ENCODE measurements at places on chromosomes 6 and 20.

DNA sequence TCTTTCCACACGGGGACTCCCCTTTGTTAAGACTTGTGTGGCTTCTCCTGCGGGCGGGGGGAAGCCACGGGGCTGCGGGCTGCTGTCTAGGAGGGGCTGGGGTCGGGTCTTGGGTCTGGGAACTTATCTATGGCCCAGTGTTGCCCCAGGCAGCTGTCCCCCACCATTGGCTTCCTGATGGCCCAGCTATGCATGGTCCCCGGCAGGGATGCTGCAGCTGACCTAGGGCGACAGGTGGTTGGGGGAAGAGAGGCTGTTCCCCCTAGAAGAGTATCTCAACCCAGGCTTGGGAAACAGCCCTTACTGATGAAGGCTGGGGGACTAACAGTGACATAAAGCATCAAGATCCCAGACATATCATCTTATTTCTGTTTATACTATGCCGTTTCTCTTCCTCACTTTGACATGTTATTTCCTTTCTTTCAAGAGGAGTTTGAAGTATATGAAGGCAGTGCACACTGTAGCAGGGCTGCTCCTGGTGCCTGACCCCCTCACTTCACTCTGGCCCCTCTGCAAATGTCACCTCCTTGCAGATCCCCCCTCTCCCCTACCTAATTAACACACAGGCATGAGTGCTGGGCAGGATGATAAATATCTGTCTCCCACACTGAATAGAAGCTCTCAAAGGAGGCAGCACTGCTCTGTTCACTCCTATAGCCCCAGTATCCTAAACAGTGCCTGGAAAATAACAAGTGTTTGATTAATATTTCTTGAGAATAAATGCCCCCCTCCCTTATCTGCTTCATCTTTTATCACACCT is 87.0 kb downstream of the HIVEP2 start:
- DNase-seq = no peak

- no peak for DNase-seq
These were observed 12.6 kb upstream of the PTCHD4 start for GRCh38 chr6:48123601-48124000.

DNA sequence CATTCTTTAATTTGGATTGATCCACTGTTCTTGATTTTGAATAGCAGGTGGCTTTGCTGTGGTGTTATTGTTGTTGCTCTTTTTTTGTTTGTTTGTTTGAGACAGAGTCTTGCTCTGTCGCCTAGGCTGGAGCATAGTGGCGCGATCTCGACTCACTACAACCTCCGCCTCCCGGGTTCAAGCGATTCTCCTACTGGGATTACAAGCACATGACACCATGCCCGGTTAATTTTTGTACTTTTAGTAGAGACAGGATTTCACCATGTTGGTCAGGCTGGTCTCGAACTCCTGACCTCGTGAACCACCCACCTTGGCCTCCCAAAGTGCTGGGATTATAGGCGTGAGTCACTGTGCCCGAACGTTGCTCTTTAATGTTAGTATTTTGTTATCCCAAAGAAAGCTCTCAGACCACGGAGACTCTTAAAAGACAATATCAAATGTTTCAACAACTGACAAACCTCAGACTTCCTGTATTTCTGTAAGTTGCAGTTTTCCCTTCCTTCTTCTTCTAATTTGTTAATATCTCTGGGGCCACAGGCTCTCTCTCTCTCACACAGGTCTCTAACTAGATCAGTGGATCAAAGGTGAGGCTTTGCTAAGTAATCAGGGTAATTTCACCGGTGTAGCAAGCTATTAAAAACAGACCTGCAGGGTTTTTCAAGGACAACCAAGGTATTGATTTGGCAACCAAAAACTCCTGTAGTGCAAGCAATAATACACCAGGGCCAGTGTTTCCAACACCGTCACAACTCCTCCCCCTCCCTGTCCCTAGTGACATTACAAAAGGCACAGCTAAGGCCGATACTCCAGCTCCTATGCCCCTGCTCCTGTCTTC is 48.8 kb upstream of the ZNF217 start:
- no peak for DNase-seq

DNA sequence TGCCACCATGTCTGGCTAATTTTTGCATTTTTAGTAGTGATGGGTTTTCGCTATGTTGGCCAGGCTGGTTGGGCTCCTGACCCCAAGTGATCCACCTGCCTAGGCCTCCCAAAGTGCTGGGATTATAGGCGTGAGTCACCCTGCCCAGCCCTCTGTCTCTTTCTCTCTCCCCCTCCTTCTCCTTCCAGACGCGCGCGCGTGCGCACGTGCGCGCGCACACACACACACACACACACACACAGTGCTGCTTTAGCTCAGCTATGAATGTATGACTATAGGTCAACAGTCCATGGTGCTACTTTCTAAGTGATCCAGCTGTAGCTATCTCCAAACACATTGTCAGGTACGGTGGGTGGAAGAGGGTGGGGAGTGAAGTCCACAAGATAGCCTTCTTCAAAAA is 449.5 kb downstream of the PHF3 start:
- no peak for DNase-seq

DNA sequence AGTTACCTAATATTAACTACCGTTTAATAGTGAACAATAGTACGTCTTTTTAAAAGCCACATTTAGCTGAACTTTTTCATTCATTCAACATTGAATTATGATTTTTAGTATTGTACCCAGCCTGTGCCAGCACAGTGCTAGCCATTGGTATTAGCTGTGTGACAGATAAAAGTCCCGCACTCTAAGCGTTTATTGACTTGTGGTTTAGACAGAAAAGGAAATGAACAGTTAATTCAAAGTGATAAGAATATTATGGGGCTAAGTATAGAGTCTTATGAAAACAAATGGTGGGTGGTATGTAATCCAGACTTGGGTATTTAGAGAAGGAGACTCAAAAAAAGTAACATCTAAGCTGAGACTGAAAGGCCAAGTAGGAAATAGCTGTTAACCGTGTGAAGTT is 202.3 kb downstream of the RPS12 start:
- no peak for DNase-seq

DNA sequence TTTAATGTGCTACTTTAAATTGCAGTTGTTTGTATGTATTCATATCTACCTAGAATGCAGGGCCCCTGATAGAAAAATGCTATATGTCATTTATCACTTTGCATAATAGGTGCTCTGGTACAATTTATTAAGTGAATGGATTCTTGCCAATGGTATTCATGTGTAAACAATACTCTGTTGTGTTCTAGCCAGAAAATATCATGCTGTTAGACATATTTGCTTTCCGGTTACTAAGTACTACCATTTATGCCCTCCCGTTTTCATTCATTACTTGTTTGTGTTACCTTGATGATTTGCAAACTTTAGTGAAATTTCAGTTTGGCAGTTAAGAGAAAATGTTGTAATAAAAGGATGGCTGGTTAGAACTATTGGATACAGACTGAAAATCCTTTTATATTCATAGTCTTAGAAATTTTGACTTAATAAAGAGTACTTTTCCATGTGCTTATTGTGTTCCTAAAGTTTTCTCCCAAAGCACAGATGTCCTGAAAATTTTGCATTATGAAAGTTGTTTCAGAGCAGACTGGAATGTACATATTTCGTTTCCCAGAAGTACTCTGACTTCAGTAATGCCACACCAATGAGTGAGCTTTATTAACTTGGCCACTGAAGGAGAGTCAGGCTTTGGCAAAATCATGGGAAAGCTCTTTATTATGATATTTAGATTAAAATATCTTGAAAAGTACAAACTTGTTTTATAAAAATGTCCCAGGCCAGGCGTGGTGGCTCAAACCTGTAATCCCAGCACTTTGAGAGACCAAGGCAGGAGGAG is 31.5 kb downstream of the RPF2 start:
- DNase-seq = no peak

DNA sequence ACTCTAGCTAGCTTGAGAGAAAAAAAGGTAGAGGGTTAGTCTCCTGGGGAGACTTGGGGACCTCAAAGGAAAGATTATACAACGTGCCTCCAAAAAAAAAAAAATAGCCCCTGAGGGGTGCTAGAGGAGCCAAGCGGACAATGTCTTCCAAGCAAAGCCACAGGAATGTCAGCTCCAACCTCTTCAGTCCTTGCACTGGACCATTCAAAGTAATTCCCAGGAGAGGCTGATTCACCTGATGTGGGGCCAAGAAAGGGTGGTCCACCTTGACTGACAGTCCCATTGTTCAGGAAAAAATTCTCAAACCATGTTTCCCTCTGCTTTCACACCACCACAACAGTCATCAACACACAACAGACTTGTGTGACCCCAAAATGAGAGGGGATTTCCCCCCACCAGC is 30.7 kb downstream of the ASIP start:
- no peak for DNase-seq

DNA sequence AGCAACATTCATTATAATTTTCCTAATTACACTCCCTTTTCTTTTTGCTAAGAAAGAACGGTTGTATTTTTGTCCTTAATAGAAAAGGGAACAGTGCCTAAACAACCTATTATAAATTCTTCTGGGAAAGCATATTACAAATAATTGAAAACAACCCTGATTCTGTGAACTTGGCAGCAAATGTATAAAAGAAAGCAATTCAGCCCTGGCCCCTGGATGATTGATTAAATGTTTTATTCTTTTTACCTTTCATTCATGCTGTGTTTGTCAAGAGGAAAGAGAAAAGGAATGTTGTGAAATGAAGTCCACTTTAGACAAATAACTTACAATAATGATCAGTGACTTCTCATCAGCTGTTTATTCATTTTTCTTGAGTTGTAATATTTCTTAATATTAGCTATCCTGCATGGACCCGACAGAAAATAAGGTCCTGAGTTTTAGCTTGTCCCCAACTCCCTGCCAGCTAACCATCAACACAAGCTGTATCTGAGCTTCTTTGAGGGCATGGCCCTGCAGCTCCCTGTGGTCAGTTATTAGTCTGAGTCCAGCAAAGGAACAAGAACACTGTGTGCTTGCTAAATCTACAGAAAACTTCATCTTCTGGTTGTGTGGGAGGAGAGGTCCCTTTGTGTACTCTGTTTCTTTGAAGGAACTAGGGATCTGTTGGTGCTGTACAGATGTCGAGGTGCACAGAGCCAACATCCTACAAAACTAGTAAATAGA is 248.2 kb downstream of the LAMA2 start:
- no peak for DNase-seq

GRCh38 chr6:47535316-47536225 is 58.0 kb downstream of the CD2AP start:
- no peak for DNase-seq

DNA sequence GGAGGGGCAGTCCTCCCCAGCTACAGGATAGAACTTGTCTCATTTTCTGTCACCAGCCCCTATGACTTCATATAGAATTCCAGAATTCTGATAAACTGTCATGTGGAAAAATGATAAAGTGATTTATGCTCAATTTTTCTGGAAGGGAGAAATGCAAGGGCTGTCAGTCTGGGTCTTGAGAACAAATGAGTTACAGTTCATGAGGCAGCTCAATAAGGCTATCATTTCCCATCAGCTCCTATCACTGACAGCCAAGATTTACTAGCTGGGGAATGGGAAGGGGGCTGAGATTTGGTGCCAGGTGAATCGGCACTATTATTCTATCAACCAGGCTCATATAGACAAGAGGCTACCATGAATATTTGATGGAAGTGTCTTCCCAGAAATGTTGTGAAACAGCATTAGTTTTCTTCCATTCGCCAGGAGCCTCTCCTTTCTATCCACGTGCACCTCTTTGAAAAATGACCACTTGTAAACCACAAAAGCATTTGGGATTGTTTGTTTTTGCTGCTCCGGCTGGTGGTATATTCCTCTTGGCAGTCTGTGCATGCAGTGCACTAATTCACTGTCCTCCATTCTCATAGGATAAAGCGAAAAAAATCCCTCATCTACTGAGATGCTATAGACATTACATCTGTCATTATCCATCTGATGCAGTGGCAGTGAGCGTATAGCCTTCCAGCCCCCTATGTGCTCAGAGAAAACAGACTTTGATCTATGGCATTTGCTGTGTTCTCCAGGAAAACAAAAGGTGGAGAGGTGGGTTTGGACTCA is 528.7 kb upstream of the RNF217 start:
- no peak for DNase-seq

- no peak for DNase-seq
These were observed 1.2 kb upstream of the SPATS1 start for GRCh38 chr6:44341095-44341890.

GRCh38 chr6:53492860-53493634 is 51.9 kb downstream of the GCLC start:
- no peak for DNase-seq

- DNase-seq = no peak
These were observed 116.0 kb upstream of the VGLL2 start for GRCh38 chr6:117149324-117149723.

DNA sequence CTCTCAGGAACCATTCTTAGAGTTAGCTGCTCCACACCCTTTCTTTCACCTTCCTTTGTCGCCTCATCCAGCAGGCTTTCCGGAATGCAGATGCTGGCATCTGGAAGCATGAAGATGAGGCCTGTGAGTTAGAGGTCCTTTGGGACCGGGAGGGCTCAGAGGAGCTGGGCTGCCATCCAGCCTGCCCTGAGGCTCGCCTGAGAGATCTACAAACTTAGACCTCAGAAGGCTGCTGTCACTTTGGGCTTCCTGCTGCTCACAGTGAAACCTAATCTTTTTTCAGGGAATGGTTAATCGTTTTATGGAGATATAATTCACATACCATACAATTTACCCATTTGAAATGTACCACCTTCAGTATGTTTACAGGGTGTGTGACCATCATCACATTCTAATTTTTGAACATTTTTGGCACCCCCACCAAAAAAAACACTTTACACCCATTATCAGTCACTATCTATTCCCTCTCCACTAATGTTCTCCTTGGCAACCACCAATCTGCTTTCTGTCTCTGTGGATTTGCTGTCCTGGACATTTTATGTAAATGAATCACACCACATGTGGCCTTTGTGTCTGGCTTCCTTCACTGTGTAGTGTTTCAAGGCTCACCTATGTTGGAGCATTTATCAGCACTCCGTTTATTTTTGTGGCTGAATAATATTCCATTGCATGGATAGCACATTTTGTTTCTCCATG is 20.0 kb upstream of the MPC1 start:
- DNase-seq = no peak

- no peak for DNase-seq
These were observed 47.7 kb downstream of the COL19A1 start for GRCh38 chr6:69914015-69914485.

GRCh38 chr6:111291336-111292259 is 191.4 kb downstream of the REV3L start:
- DNase-seq = no peak

DNA sequence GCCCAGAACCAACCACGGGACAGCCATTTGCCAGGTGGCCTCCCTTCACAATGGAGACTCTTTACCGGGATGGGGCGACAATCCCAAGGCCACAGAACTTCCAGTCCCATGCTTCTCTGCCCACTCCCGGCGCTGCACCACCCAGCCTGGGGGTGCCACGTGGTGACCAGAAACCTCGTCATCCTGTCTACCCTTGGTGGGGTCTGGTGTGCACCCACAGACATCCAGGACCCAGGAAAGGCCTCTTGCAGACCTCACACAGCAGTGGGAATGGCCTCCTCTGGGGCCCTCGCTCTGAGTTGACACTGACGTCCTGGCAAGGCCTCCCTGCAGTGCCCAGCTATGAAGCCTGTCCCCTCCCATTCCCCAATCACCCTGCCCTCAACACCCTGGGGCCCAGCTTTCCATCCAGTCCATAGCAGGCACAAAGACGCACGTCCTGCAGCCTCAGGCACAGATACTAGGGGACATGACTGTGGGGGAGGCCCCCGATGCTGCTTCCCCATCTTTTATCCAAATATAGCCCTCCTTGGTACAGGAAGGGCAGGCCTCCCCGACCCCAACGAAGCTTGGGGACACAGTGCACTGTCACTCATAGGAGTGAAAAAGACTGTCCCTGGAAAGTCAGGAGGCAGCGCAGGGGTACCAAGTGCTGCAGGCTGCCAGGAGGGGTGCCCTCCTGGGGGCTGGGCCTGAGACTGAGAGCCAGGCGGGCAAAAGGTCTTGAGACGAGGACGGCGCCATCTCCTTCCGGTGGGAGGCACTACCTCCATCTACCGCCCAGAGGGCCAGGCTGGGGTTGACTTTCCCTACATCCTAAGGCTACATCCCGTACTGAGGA is 7.2 kb downstream of the CST7 start:
- DNase-seq = no peak

Measured in esophagus squamous epithelium (tissue), 5 donors.